ENCODE measurements at places on chromosomes 16 and 17.

DNA sequence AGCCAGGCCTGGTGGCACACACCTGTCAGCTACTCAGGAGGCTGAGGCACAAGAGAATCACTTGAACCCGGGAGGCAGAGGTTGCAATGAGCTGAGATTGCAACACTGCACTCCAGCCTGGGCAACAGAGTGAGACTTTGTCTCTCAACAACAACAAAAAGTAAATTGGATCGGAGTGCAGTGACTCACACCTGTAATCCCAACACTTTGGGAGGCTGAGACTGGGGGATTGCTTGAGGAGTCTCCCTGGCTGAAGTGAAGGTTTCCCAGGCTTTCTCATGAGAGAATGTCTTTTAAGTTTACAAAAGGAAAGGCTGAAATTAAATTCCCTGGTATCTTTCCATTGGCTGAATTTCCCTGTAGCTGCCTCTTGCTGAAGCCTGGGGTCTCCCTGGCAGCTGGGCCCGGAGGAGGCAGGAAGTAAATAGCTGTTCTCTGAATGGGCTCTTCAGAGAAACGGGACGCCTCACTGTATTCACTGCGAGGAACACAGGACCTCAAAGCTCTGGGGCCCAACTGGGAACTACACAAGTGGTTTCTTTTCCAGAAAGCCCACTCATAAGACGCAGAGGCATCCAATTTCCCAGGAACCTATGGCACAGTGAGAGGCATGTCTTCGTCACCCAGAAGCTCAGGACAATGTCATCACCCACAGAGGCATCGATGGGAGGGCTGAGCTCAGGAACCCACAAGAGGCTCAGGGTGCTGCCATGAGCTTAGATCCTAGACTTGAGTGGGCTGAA, 77.4 kb upstream of the SMURF2 start:
- DNase-seq, result no peak

GRCh38 chr16:8924214-8924613, 39.5 kb downstream of the USP7 start:
- no peak for DNase-seq

DNA sequence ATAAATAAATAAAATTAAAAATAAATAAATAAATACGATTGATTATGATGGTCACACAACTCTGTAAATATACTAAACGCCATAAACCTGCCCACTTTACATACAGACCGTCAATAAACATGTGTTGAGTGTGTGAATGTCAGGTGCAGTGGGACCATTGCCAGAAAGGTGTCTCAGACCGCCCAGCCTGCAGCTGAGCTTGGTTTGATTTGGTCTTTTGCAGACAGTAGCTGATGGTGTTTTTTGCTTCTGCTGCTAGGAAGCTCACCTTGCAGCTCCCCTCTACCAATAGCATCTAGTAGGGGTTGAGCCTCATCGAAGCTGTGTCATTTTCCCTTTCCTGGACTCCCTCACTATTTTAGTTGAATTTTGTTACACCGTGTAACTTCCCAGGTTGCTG, 23.5 kb downstream of the UBALD1 start:
- DNase-seq, result no peak

DNA sequence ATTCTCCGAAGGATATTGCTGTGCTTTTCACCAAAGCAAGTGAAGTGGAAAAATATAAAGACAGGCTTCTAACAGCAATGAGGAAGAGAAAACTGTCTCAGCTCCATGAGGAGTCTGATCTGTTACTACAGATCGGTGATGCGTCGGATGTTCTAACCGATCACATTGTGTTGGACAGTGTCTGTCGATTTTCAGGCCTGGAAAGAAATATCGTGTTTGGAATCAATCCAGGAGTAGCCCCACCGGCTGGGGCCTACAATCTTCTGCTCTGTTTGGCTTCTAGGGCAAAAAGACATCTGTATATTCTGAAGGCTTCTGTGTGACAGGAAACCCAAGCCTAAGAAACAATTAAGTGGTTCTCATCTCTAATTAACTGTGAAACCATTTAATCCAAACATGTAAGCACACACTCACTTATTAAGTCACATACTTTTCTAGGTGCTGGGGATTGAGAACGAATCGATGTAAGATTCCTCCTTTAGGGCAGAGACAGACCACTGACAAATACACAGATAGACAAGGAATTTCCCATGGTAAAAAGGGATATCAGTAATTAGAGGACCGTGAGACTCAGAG, 22.8 kb downstream of the SLFN5 start:
- no peak for DNase-seq

GRCh38 chr17:34519282-34519681, 60.1 kb upstream of the TMEM132E start:
- no peak for DNase-seq

- DNase-seq, result no peak
Observed at GRCh38 chr17:82802075-82802780, 37.6 kb downstream of the ZNF750 start.

GRCh38 chr16:88903267-88903666, 36.8 kb upstream of the PABPN1L start:
- DNase-seq, result no peak

GRCh38 chr16:56262148-56262547, 70.9 kb downstream of the GNAO1 start:
- peak; percentile 45 for DNase-seq

DNA sequence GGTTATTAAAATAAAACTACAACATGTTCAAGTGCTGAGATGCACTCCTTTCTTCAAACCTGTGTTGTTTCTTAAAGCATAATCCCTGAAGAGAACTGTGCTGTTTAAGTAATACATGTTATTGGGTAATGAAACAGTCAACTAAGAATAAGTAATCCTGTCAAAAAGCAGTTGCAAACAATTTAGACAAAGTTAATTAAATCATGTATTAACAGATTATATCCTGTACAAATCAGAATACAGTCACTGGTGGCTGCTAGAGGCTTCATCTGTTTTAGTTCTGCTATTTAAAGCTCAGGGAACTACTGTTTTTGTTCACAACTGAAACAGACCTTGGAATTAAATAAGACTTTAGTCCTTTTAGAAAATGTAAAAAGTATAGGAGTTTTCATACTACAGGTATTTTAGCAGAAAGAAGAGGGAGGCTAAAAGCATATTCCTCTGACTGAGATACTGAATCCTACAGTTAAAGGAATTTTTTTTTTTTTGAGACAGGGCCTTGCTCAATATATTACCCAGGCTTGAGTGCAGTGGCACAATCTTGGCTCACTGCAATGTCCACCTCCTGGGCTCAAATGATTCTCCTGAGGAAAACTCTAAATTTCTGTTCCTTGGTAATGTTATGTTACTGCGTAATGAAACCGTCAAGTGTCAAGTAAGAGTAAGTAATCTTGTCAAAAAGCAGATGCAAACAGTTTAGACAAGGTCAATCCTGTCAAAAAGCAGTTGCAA, 27.3 kb upstream of the ITGA2B start:
- DNase-seq, result no peak

DNA sequence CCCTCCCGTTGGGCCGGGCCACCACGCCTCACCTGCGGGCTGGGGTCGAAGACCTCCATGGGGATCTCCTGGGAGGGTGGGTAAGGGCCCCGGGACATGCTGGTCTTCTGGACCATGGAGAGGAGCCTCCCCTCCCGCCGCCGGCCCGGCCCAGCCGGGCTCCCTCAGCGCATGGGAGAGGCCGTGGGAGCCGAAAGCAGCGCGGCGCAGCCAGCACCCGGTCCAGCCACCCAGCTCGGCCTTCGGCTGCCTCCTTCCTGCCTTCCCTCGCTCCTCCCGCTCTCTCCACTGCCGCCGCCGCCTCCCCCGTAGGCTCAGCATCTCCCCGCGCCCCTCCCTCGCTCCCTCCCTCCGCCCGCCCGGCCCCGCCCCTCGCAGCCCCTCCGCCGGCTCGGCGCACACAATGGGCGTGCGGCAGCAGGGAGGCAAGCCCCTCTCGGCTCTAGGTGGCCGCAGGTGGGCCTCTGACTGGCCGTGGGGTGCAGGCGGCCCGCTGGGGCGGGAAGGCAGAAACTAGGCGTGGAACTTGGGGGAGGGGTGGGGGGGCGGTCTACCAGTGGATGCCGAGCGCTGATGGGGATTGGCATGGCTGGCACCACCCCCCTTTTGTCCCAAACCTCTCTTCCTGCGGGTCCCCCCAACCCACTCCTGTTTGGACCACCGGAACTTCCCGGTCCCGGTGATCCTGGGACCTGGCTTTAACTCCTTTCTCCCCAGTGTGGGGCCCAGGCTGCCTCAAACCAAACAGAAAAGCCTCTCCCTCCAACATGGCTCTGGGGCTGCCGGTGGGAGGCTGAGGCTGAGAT, at the start of gene CACNB1:
CACNB1 (minus strand) TSS at position 290 of the 806 bp plus-strand sequence; CDS start at position 116, 174 bp downstream.
- DNase-seq, result peak; percentile 56

GRCh38 chr17:40086150-40087044, 14.0 kb downstream of the NR1D1 start:
- DNase-seq, result peak; percentile 62

DNA sequence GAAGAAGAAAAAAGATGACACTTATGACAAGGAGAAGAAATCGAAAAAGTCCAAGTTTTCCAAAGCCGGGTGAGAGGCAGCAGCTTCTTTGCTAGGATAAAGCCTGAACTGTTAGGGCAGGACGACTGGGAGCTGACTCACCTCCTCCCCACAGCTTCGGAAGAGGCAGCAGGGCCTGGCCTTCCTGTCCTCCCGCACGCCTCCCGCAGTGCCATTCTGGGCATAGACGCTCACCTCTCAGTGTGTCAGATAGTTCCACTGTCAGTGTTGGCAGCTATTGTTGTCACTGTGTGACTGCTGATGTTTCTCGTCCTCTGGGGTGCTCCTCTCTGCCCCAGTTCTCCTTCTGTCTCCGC, 12.6 kb downstream of the UBN1 start:
- no peak for DNase-seq

- no peak for DNase-seq
Observed at GRCh38 chr17:59760160-59760559, 52.7 kb downstream of the VMP1 start.

- DNase-seq, result no peak
Observed at GRCh38 chr17:73058022-73058421, 34.5 kb downstream of the SLC39A11 start.

- DNase-seq, result no peak
Observed at GRCh38 chr16:35751191-35751941, 2292.0 kb downstream of the TP53TG3F start.

GRCh38 chr16:83799336-83799735, 8.4 kb upstream of the HSBP1 start:
- no peak for DNase-seq

GRCh38 chr17:83183951-83184506, 104.6 kb downstream of the METRNL start:
- no peak for DNase-seq

- DNase-seq, result no peak
Observed at GRCh38 chr16:80199614-80200013, 341.2 kb upstream of the DYNLRB2 start.

DNA sequence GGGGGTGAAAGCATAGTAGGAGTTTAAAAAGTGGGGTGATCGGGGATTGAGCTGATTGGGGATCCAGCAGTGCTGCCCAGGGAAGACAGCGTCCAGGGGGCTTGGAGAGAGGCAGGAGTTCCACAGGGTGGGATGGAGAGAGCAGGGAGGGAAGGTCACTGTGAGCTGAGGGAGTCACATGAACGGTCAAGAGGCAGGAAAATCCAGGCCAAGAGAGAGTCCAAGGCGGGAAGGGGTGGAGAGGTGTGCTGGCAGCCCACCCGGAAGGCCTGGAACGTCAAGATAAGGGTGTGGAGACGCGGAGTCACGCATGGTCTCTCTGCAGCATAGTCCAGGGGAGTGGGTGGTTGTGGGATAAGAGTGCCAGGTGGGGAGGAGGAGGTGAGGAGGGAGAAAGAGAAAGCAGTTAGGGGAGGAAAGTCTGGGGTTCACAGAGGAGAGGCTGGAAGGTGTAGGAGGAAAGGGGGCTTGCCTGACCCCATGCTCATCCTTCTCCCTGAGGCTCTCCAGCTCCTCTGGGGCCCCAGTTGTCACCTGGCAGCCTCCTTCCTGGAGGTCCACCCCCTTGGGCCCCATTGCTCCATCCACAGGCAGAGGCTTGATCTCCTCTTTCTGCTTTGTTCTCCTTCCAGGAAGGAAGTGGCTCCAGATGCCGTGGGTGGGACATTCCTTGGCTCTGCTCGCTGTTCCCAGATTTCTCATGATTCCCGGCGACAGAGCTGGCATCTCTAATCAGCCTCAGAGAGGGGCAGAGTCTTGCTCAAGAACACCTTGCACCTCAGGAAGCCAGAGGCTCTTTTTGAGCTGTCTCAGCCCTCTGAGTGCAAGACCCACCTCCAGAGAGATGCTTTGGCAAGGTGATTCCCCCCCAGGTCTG, 28.7 kb downstream of the CCR7 start:
- no peak for DNase-seq

DNA sequence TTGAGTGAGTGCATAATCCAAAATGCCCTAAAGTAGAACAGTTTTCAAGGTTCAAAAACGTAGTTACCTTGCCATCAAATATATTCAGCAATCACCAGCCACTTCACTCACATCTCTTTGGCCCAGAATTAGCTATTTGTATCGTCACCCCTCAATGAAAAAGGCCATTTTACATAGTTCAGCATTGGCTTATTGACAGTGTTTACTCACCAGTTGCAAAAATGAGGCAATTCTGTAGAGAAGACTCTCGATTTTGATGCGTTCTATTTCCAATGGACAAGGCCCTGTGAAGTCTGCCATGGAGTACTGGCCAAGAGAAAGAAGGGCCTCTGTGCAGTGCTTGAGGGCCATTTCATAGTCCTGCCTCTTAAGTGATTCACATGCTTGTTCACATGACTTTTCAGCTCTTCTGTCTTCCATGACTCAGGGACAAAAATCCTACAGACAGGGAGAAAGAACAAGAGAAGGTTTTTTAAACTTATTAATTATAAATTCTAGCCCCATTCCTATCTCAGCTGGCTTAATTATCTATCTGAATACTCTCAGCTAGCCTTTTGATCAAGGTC, 26.5 kb downstream of the HELZ start:
- DNase-seq, result no peak

- DNase-seq, result no peak
Observed at GRCh38 chr16:63921737-63922295, 1200.0 kb downstream of the CDH11 start.

- DNase-seq, result no peak
Observed at GRCh38 chr16:86609115-86609514, 30.8 kb downstream of the FOXL1 start.

DNA sequence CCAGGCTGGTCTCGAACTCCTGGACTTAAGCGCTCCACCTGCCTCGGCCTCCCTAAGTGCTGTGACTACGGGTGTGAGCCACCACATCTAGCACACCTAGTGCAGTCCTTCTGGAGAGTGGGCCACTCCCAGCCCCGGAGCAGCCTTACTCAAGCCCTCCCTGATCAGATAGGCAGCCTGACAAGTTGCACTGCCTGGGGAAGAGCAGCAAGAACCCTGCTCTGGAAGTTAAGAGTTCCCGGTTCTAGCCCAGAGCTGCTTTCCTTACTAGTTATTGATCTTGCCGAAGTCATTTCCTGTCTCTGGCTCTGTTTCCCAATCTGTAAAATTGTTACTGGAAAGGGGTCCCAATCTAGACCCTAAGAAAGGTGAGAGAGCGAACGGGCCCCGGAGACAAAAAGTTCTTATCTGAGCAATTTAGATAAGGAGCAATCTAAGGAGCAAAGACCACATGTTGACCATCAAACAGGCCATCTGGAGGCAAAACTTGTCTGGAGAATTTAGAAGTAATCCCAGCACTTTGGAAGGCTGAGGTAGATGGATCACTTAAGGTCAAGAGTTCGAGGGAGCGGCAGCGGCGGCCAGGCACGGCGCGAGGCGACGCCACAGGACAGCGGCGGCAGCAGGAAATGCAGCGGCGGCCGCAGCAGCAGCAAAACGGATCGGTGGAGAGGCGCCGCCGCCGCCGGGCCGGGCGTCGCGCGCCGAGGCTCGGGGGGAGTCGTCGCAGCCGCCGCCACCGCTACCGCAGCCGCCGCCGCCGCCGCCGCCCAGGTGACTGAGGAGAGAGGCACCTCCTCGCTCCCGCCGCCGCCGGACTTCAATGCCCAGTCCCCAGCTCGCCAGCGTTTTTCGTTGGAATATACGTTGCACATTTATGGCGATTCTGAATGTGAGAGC, 4.3 kb upstream of the NAGLU start:
- peak; percentile 32 for DNase-seq

Measured in activated T-cell treated with anti-CD3 and anti-CD28 coated beads, Interleukin-2, amount 50 U/mL, for 4 hours (primary cell).